ENCODE measurements at places on chromosomes 2 and 18.
A peak's percentile ranks its signal among the peaks of the same experiment; 100 is the strongest.

- no peak for DNase-seq
Measured at GRCh38 chr2:19649785-19650380, 251.9 kb downstream of the TTC32 start.

DNA sequence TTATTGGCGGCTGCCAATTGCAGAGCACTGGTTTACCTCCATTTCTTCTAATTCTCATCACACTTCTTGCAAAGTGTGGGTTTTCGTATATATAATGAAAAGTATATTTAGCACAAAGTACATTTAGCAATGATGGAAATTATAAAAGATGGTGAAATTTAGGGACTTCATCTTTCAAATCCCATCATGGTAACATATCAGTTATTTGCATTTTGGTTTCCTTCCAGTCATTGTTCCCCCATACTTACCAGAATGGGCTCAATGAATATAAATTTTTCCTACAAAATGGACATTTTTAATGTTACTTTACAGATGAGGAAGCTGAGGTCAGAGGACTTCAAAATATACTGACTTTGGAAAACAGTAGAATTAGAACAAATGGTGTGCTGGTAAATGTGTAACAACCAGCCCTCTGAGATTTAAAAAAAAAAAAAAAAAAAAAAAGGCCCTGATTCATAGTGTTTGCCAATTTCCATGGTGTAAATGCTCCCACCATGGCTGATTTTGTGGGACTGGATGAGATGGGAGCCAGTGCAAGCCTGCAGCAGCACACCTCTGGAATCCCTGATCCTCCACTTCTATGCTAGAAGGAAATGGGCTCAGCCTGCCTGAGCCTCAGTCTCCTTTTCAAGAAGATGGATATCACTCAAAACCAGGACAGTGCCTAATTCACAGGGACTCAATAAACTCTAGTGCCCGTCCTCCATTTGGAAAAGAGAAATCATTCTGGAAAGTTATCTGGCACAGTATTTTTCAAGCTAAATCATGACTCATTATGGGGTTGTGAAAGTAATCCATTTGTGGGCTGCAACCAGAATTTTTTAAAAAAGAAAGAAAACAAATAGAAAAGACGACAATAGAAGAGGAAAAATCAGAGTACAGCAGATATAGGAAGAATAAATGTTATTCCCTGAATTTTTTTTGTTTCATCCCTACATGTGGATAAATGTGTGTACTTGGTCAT is 34.0 kb downstream of the LBH start:
- DNase-seq = no peak

DNA sequence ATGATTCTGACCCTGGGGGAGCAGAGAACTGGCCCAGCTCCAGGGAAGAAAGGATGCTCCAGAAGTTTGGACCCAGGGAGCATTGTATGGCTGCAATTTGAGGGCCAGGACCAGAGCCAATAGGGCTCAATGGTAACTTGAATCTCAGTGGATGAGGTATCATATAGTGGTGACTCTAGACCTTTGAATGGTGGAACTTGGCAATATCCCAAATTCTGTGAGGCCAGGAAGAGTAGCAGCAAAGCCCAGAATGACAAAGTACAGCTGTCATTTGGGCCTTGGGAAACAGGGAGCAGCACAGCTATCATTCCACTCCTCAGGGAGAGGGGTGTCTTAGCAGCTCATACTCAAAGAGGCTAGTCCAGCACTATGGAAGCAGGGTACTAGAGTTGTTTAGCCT is 332.9 kb upstream of the RBMS1 start:
- no peak for DNase-seq

DNA sequence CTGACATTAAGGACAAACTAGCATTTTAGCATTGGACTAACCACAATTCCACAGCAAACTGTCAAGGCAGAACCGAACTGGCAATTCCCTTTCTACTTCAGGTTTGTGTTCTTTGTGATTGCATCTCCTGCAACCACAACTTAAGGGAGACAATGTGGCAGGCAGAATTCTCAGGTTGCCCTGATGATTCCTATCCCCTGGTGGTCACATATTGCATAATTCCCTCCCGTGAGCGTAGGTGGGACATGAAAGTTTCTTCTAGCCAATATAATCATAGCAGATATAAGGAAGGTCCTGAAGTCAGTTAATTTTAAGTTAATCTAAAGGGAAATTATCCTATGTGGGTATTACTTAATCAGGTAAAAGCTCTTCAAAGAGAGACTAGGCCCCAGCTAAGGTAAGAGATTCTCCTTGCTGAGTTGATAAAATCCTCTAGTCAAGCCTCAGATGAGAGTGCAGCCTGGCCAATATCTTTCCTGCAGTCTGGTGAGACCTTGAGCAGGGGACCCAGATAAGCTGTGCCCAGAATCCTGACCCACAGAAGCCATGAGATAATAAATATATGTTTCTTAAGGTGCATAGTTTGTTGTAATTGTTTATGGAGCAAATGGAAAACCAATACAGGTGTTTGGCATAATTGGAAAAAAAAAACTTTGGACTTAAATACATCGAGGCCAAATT is 45.9 kb upstream of the TNP1 start:
- DNase-seq = no peak

GRCh38 chr18:79904357-79905147 is 46.9 kb downstream of the SLC66A2 start:
- no peak for DNase-seq

DNA sequence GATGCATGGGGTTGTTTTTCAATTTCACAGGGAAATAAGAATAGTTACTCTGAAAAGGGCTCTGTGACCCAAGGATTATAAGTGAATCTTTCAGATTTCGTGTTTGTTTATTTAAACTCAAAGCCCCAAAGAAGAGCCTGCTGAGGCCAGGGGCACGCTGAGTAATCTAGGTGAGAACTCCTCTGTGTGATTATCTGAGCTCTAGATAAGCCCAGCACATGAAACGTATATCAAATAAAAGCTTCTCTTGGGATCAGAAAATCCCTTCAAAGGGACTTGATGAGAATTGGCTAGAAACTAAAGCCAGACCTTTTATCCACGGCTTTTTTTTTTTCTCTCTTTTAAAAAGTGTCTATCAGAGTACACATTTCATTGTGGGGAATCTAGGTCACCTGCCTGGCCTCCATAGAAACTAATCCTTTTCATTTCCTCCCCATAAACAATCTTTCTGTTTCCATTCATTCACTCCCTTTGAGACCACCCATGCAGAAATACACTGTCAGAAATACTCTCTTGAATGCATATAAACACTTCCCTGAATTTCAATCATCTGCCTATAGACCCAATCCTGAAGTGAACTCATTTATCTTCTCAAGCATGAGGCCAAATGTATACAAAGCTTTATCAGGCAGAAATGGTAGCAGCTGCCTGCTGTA is 137.4 kb downstream of the RIT2 start:
- peak; percentile 79 for DNase-seq

GRCh38 chr18:45777393-45777792 is 48.1 kb upstream of the SIGLEC15 start:
- no peak for DNase-seq

DNA sequence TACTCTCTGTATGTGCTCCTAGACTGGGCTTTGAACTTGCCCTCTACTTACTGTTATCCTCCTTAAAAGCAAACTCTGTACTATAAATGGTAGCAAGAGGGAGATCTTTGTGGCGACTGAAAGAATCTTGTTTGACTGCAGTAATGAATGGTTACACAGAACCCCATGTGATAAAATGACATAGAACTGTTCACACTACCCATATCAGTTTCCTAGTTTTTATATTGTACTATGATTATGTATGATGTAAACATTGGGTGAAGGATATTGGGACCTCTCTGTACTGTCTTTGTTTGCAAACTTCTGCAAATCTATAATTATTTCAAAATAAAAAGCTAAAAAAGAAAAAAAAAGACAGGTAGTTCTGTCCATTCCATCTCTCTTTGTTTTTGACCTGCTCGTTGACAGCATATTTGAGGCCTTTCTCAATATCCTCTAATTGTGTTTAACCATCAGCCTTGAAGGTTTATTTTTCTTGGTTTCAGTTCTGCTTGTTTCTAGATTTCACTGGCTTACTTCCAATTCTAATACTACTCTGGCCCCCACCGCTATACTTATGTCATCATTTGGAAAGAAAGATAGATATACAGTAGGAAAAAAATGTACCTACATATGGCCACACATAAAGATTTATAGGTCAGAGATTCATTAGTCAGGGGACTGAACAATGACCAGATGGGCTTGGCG is 79.2 kb upstream of the MYO3B start:
- no peak for DNase-seq

GRCh38 chr2:103295591-103295990 is 533.8 kb downstream of the TMEM182 start:
- DNase-seq = no peak

DNA sequence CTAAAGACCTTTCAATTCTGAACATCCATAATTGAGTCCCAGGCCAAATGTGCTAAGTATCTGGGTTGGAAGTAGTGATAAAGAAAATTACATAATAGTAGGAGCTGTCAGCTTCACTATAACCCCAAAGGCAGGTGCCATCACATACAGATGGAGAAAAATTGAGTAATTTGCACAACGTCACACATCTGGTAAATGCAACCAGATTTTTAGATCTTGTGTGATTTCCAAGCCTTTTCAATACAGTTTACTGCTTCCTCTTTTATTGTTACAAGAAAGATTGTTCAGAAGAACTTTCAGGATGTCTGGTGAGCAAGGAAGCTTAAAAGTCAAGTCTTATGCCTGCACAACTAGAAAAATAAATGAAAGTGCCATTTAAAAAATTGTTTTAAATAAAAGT is 62.3 kb downstream of the UBE2E3 start:
- no peak for DNase-seq

DNA sequence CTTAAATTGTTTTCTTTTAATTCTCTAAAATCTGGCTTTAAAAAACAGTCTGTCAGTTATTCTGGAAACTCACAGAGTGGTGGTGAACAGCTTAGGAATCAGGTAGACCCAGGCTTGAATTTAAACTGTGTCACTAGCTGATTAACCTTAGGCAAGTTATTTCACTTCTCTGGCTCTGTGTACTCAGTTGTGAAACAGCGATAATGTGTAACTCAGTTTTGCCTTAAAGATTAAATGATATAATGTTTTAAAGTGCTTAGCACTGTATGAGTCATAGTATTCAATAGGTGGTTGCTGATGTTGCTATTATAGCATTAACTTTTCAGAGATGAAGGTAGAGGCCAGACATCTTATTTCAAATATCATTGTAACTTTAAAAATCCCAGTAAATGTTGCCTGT is 40.7 kb downstream of the PKP4 start:
- DNase-seq = no peak

- DNase-seq = no peak
Measured at GRCh38 chr2:118939994-118940393, 2.0 kb upstream of the MARCO start.

DNA sequence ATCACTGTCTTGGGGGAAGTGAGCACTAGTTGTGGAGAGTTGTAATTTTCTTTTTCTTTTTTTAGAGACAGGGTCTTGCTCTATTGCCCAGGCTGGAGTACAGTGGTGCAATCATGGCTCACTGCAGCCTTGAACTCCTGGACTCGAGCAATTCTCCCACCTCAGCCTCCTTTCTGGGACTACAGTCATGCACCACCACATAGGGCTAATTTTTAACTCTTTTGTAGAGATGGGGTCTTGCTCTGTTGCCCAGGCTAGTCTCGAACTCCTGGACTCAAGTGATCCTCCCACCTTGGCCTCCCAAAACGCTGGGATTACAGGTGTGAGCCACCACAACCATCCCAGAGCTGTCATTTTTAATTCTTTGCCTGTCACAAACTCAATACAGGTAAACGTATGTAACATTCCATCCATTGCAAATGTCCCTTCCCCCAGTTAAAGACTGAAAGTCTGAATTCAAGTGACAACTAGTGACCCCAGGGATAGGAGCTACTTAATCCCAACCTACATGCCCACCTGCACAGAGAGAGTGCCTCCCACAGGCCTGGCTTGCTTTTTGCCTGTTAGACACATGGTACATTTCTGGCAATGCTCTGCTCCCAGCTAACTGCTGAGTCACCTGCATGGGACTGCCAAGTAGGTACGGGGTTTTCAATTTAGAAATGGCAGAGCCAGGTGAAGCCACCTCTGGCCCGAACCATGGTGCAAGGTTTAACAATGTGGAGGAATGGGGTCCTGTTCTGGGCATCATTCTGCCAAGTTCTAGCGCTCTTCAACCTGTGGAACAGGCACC is 60.6 kb downstream of the CYB5A start:
- DNase-seq = no peak

DNA sequence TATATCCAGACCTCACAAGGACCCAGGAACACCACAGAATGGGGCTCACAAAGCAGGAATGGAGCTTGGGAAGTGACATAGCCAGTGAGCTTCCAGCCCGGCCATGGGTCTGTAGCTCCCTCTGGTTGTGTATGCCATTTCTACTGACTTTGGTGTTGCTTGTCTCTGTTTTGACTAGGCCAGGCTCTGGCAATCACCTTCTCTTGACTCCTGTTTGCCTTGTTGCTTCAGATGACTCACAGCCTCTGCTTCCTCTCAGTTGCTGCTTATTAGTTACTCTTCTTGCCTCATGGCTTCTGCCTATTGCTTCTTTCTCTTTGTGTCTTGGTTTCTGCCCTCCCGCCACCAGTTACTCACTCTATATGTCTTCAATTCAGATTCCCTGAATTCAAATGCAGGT is 15.8 kb upstream of the IER3IP1 start:
- DNase-seq = no peak

DNA sequence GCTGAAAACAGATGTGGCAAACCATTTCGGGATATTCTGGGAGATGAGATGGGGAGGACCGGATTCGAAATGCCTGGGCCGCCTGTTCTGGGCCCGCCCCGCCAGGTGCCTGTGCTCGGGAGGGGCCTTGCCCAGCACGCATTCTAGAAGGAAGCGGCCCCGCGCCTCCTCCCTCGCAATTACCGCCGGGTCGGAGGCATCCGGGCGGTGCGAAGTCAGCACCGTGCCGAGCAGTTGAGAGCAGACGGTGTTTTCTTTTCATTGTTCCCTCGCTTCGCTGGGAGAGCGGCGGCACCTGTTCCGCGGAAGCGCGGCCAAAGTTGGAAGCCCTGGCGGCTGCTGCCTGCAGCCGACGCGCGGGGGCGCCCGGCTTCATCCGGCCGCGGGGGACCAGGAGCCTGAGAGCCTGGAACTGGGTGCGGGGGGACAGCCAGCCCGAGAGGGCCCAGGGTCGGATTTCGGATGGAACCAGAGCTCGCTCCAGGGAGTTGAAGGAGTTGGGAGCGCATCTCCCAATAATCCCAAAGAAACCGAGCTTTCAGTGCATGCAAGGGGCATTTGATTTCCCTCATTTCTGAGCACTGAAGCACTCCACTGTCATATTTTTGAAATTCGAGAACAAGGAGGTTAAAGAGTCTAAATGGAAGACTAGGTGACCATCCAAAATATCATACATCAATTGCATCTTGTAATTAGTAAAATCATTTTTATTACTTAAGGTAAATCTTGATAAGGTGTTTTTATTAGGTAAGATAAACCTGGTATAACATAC is 241.8 kb upstream of the RAB12 start:
- peak; percentile 51 for DNase-seq

DNA sequence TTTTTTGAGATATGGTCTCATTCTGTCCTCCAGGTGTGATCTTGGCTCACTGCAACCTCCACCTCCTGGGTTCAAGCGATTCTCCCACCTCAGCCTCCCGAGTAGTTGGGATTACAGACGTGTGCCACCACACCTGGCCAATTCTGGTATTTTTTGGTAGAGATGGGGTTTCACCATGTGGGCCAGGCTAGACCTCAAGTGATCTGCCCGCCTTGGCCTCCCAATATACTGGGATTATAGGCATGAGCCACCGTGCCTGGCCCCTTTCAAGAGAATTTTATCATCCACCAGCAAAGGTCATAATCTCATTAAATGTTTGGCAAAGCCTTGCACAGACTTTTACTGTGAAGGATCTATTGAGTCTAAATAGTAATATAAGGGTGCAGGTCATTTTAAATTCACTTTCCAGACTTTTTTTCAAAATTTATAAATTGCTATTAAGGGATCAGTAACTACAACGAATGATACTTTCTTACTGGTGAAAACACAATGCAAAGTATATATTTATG is 2.5 kb downstream of the HADHA start:
- DNase-seq = no peak
